GM12891 (cell line): ENCODE measurements at places on chromosomes 7 and 10.

GRCh38 chr7:112089551-112089950 lies 116.6 kb downstream of the DOCK4 start:
- DNase-seq, result no peak

DNA sequence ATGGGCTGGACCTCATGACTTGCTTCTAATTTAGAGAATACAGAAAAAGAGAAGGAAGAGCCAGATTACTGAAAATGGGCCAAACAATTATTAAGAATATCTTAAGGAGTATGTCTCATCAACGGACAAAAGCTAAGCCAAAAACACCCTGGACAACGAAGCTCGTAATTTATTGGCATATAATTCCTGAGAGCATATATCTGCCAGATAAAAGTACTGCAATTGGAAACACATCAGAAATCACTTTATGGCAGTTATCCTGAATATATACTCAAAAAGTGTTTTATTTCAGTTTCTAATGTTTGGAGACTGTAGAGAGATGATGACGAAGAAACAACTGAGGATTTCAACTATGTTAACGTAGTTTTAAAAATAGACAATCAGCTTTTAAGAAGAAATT lies 211.8 kb downstream of the CSTF2T start:
- DNase-seq, result no peak

DNA sequence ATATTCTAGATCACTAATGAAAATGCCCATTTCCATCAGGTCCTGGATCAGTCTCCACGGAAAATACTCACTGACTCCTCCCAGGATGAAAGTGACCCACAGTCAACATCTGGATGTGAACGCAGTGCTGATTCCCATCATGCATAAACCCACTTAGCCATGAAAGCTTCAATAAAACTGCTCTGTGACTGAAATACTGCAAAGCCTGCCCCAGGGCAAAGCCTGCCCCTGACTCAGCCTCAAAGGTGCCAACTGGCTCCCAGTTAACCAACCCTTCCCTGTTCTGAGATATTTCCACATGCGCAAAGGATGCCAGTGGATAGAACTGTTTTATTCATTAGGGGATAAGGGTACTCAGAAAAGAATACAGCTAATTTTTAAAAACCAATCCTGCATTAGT lies 24.0 kb downstream of the OSBPL3 start:
- no peak for DNase-seq

DNA sequence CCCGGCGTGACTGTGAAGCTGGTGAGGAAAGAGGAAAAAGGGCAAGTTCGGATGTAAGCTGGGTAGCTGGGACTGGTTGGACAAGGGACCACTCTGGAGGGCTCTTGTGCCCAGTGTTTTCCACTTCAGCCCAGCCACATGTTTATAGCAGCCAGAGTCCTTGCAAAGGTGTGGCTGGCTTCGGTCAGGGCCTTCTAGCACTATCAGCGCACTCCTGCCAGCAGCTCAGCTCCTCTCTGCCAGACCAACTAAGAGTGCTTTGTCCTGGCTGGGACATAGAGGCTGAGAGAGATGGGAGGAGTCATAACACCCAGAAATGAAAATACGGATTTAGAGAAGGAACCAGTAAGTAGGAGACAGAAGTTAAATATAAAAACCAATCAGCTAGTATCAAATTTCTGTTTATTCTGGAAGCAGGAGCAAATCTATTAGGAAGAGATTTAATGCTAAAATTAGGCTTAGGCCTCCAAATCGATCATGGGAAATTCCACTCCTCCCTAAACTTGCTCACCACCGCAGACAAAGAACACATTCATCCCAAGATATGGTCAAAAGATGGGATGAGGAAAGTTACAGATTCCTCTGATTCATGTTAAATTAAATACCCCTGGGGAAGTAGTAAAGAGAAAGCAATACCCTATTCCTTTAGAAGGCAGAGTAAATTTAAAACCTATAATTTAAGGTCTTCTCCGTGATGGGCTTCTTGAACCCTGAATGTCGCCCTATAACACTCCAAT lies 135.0 kb downstream of the RALA start:
- DNase-seq, result no peak

DNA sequence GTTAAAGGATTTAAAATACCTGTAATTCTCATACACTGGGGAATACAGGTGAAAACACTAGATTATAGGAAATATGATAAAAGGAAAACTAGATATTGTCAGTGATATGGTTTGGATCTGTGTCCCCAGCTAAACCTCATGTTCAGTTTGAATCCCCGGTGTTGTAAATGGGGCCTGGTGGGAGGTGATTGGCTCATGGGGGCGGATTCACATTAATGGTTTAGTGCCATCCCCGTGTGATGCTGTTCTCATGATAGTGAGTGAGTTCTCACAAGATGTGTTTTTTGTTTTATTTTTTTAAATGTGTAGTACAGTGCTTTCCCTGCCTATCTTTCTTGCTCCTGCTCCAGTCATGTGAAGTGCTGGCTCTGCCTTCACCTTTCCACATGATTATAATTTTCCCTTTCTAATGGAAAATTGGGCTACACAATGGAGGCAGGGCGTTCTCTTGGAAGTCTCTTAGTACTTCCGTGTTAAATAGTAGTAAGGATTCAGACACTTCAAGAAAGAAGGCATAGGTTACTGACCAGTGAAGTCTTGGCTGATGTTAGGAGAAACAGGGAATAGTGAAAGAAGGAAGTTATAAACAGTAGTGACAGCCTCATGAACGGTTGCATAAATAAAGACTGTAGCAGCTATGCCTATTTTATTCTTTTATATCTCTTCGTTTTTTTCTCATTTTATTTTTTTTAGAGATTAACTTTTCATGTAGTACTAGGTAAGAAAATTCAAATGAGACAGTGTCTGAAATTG lies 386.4 kb downstream of the SUGCT start:
- no peak for DNase-seq

- no peak for DNase-seq
Measured at GRCh38 chr7:72753781-72754180, 74.2 kb downstream of the TYW1B start.

DNA sequence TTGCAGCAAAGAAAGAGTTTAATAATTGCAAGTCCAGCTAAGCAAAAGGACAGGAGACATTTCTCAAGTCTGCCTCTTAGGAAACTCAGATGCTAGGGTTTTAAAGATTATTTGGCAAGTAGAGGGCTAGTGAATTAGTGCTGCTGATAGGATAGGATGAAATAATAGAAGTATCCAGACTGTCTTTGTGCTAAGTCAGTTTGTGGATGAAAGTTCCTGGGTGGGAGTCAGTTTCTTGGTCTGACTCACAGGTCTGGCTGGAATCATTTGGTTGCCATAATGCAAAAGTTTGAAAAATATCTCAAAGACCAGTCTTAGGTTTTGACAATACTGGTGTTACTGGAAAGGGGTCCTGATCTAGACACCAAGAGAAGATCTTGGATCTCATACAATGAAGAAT lies 42.6 kb upstream of the INHBA start:
- no peak for DNase-seq

DNA sequence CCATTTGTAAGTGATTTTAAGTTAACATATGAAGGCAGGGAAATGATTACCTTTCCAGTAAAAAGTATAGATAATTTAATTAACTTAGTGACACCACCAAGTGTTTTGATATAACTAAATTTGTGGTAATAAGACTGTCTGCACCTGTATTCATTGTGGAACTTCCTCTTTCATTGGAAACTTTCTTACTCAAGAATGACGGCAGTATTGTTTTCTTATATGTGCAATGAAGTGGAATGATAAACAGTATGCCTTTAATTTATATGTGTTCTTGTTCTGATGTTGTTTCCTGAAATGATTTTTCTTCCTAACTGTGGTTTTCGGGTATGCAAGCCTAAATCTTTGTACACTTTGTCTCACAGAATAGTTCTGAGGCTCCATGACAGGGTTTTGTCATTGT lies 46.4 kb downstream of the CASD1 start:
- no peak for DNase-seq

GRCh38 chr10:132981173-132981555 lies 38.8 kb upstream of the CFAP46 start:
- no peak for DNase-seq

DNA sequence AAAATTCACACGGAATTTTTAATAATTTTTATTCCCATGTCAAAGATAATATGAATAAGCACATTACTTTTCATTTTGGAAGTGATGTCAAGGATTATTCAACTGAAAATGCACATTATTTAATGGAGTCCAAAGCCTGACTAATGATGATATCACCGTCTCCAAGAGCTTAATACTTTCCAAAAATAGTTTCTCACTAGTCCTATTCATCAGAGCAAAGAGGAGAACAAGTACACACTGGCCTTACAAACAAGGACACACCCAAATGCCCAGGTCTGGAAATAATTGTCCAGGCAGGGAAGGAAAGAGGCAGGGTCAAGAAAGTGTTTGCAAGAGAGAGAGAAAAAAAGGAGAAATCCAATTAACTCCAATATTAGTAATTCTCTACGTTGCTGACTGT lies 216.8 kb upstream of the CCDC6 start:
- DNase-seq, result no peak

GRCh38 chr10:112896722-112897121 lies 53.3 kb upstream of the TCF7L2 start:
- no peak for DNase-seq

- DNase-seq, result no peak
Measured at GRCh38 chr10:65500716-65501115, 1425.1 kb upstream of the LRRTM3 start.

- DNase-seq, result no peak
Measured at GRCh38 chr10:132289439-132289838, 18.3 kb downstream of the STK32C start.

GRCh38 chr7:29811586-29811985 lies 5.3 kb downstream of the WIPF3 start:
- no peak for DNase-seq

- no peak for DNase-seq
Measured at GRCh38 chr7:120867932-120868331, 10.0 kb upstream of the TSPAN12 start.

GRCh38 chr10:24320373-24320772 lies 111.4 kb downstream of the KIAA1217 start:
- DNase-seq, result no peak

- DNase-seq, result no peak
Measured at GRCh38 chr10:21961847-21962246, 41.7 kb downstream of the DNAJC1 start.

DNA sequence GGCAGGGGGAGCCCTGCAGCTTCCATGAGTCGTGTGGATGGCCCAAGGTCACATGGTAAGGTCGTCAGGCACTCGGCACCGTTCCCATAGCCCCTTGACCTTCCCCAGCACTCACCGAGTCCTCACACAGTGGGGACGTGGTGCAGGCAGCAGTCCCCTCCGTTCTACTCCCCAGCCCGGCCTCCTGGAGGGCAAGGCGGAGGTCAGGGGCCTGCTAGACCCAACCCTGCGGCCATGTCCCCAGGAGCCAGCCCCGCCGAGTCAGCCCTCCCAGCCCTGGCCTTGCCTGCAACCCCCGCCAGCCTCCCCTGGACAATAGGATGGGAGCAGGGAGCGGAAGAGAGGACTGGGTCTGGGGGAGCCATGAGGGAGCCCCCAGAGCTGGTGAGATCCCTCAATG lies 65.2 kb downstream of the ELFN1 start:
- DNase-seq, result no peak

- DNase-seq, result no peak
Measured at GRCh38 chr7:5488286-5488878, 64.7 kb upstream of the TNRC18 start.

- no peak for DNase-seq
Measured at GRCh38 chr10:69734797-69735468, 66.8 kb upstream of the COL13A1 start.

DNA sequence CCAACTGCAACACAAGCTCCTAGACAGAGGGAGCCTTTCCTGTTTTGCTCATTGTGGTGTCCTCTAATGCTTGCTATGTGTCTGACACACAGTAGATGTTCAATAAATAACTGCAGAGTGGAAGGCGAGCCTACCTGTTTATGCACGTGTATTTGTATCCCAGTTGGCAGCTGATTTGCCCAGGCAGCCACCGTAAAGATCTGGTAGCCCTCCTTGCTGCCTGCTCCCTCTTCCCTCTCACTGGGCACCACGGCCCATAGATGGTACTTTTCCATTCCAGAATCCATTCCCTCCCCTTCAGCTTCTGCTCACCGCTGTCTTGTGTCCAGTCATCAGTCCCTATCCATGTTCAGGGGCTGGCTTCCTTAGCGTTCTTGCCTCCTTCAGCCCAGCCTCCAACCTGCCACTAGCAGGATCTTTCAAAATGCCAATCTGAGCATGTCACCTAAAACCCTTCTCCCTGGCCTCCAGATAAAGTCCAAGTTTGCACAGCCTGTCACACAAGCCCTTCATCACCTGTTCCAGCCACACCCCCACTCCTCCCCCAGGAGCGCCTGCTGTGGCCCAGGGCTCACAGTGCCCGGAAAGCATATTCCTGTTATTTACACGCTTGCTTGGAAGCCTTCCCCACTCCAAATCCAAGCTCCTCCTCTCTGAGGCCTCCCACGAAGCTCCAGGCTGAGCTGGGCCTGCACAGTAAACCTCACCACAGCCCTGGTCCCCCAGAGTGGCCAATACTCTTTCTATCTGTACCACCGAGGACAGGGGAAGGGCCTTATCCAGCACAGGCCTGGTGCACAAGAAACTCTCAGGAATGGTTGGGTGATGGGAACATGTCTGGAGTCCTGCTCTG lies 21.0 kb downstream of the ZCCHC24 start:
- no peak for DNase-seq

DNA sequence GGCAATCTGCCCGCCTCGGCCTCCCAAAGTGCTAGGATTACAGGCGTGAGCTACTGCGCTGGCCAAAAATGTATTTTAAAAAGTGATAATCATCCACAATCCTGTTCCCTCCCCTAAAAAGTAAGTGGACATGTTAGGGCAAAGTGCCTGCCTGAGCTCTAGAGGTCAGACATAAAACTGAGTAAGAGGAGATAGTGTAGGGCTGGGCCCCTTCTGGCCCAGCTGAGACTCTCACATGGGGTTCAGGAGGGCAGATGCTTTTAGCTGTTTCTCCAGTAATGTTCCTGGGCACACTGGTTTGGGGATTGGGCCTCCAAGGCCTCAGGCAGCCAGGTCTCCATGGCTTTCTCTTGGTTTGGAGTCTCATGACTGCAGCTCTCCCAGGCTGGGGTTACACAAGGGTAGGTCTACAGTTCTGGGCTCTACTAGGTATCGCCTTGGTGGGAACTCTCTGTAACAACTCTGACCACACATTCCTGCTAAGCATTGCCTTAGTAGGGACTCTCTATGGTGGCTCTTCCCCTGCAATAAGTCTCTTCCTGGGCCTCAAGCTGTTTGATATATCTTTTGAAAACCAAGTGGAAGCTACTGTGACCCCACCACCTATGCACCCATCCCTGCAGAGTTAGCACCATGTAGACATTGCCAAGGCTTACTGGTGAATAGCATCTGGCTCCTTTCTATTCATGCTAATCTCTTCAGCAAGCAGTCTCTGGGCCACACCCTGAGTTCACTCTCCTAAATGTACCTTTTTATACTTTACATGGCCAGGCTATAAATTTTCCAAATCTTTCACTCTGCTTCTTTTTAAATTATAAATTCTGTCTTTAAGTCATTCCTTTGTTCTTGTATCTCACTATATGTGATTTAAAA lies 6.9 kb upstream of the NUDCD3 start:
- DNase-seq, result no peak

- DNase-seq, result no peak
Measured at GRCh38 chr7:151570366-151570915, 50.7 kb upstream of the RHEB start.

- no peak for DNase-seq
Measured at GRCh38 chr7:73890555-73891147, 29.7 kb downstream of the TMEM270 start.
